ENCODE measurements at places on chromosomes 2 and 18.

GRCh38 chr18:1015777-1016176 is 111.1 kb downstream of the ADCYAP1 start:
- no peak for DNase-seq

DNA sequence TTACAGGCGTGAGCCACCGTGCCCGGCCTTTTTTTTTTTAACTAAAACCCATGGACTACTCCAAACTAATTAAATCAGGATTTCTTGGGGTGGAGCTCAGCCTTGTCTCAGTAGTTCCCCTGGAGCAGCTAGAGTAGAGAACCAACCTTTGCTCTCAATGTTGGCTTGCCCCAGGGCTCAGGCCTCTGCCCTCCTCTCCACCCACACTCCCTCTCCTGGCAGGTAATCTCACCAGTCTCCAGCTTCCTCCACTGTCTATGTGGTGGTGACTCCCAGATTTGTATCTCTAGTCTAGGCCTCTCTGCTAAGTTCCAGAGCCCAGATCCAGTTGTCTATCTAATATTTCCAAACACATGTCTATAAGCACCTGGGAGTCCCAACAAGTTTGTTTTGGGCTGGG is 9.6 kb upstream of the MTA3 start:
- no peak for DNase-seq

DNA sequence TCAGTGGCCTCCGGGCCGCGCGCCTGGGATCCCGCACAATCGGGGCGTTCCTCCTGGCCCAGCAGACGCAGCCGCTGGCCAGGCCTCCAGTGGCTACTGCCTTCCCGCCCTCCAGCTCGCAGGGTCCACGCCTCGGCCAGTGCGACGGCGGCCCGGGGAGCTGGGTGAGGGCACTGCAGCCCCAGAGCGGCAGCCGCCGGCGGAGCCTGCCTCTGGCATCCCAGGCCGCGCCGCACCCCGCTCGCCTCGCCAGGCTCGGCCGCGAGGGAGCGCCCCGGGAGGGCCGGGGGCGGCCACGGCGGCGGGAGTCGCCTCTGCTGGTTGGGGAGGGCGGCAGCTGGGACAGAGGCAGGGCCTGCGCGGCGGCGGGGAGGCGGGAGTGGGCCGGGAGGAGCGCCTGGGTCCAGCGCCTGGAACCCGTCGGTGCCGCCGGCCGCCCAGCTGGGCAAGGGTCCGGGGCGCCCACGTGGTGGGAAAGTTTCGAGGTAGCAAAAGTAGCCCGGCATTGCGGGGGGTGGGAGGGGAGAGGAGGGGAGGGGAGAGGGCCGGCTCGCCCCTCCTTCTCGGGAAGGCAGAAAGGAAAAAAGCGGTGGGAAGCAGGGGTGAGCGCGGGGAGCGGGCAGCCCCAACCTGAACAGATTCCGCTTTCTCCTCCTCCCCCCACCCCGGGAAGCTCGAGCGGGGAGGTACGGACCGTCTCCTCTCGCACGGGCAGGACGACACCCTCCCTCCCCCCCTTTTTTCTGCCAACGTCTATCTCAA is 1.5 kb upstream of the INHBB start:
- no peak for DNase-seq

DNA sequence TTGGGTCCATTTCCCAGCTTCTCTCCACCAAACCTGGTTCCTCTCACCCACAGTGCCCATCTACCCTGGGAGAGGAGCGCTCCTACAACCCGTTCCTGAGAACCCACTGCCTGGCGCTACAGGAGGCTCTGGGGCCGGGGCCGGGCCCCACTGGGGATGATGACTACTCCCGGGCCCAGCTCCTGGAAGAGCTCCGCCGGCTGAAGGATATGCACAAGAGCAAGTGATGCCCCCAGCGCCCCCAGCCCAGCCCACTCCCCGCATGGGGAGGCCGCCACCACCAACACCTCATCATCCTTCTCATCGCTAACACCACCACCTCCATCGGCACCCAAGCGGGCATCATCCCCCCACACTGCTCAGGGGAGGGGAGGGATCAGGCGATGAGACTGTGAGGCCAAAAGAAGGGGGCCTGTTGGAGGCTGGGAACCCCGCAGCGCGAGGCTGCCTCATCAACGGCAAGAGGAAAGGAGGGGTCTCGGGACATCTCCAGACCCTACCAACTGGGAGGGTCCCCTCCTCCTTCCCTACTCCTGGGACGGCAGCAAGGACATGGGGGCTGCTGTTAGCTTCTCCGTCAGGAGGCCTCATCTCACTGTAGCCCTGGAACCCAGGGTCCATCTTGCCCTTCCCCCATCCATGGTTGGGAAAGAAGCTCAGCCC is 11.8 kb upstream of the CATIP start:
- DNase-seq: no peak

DNA sequence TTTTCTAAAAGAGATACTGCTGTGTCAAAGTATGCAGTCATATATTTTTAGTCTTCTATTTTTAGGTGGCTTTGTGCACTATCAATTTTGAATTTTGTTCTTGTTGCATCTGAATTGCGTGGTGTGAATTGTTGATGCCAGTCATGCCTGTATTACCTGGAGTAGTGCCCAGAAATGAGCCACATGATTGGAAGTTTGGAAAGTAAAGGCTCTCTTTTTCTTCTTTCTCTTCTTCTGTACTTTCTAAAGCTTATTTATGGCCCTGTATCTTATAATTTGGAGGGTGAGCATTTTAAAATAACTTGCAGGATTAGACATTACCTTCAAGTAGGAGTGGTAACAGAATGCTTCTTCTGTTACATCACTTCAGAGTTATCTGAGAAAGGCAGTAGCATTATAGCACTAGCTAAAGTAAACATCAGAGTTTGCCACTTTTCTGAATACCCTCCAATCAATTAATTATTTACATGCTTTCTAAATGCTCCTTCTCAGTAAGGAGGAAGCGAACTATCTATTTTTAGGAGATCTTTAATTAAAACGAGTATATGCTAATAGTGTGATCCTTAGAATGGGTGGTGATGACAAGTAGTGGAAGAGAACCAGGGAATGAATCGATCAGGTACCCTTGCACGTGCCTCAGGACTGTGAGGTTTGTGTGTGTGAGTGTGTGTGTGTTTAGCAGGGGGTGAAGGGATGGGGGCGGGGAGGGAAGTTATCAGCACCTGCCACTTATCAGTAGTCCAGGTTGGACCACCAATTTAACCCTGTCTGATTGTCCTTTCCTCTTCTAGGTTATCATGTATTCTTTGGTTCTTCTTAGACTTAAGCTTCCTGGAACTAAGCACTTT is 112.5 kb downstream of the MAP3K20 start:
- no peak for DNase-seq
